ENCODE measurements at places on chromosomes 7 and 10.

DNA sequence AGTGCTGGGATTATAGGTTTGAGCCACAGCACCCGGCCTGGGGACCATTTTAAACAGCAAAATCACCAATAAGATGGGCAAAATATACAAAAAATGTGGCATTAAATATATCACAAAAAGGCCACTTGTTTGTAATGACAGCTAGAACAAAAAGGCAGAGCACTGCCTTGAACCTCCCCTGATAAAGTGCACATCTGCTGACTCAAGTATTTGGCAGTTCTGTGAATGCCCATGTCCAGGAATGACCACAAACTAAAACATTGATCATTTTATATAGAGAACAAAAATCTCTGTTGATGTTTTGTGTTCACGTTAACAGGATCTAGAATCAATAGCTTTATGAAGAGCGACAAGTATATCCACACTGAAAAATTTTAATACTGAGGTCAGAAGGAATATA, 21.5 kb downstream of the HERC4 start:
- no peak for DNase-seq

- no peak for DNase-seq
These were observed 133.1 kb downstream of the SNX13 start for GRCh38 chr7:17807242-17807641.

DNA sequence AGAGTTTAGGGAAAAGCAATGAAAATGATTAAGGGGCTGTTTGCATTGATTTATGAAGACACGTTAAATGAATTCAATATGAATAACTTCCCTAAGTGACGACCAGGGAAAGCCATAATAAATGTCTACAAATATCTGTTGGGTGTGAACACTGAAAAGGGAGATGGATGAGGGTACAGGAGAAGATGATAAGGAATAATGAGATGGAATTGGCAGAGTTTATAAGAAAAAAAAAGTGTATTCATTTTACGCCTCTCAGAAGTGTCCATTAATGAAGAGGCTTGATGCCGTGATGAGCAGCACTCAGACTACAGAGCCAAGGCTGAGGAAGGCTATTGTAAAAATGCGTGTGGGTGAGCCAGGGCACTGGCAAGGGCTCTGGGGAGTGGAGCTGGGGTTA, 346.7 kb upstream of the AKR1E2 start:
- no peak for DNase-seq

GRCh38 chr7:91814189-91814588, 66.3 kb downstream of the MTERF1 start:
- DNase-seq: no peak

DNA sequence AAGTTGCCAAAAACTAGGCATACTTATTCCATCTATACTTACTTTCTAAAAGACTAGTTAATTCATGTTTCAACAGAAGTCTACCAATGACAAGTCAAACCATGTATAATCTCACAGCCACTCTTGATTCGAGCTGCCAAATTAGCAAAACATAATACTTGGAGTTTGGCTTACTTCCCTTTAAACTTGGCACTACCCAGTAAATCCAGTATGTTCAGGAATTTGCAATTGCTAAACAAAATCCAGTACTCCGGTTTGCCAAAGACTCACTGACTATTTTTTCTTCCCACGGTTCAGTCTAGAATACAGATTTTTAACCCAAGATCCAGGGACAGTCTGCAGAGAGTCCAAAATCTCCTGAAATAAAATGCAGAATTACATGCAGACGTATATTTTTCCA, 4.6 kb downstream of the OAT start:
- no peak for DNase-seq

DNA sequence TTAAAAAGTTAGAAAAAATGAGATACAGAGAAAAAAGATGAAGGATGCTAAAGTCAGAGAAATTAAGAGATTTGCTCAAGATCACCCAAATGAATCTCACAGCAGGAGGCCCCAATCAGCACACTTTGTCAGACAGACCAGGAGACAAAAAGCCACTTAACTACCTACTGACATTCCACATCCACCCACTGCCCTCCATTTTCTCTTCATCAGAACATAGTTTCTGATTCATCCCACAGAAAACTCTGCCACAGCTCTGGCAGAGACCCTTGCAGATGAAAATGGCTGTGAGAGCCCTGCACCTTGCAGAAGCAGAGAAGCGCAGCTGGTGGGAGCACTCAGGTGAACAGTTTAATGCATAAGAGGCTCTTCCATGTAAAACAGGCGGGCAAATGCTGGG, 26.6 kb downstream of the DGKI start:
- no peak for DNase-seq

GRCh38 chr7:132394283-132395198, 181.7 kb downstream of the PLXNA4 start:
- no peak for DNase-seq

DNA sequence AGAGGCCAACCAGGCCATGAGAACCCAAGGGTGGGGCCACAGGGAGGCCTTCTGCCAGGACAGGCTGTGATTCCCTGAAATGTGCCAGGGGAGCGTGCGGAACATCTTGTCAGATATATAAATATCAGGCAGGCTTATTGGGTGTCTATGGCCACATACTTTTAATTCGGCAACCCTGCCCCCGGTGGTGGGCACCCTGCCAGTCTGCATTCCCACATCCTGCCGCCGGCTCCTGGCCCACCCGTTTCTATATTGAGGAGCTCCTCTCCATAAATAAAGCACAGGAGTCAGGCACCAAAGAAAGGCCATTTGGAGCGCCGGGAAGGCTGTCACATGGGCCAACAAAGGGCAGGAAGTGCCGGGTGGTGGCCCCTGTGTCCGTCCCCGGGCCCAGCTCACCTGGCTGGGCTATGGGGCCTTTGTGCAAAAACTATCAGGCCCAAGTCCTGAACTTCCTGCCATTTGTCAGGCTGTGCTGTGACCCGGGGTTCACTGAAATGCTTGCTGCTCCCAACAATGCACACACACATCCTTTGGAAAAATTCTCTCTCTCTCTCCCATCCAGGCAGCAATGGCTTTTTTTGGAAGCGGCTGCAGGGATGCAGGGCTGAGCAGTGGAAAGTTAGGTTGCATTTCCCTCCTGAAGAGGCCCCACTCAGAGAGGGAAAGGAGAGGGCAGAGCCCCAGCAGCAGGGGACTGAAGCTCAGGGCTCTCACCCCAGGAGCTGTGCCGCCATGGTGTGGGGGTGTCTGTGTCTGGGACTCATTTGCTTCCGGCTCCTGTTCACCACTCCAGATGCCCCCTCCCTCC, 25.0 kb upstream of the PODXL start:
- no peak for DNase-seq

- DNase-seq: no peak
These were observed 37.6 kb downstream of the WBP1L start for GRCh38 chr10:102781090-102781920.

- DNase-seq: no peak
These were observed 168.8 kb upstream of the POT1 start for GRCh38 chr7:125098377-125098970.

DNA sequence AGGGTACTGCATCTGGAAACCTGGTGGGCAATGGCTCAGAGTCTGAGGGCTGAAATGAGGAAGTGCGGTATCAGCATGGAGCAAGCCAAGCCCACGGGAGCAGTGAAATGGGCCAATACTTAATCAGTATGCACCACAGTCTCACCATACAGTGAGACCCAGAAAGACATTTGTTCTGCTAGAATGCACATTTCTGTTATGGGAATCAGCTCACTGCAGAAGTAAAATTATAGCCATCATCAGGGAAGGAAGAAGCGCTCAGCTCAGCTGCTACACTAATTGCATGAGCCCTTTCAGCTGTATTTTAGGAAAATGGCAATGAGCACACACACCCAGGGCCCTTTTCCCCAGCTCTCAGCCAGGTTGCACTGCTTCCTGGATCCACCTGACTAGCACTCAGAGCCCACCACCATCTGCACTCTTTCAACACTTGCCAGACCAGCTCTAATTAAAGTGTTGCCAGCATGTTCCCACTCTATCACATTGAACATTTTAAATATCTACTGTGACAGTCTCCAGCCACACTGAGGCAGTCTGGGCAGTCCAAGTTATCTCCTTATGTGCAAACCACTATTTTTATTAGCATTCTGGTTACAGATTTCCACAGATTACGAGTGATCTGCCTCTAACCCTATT, 44.2 kb upstream of the PIK3AP1 start:
- DNase-seq: no peak

DNA sequence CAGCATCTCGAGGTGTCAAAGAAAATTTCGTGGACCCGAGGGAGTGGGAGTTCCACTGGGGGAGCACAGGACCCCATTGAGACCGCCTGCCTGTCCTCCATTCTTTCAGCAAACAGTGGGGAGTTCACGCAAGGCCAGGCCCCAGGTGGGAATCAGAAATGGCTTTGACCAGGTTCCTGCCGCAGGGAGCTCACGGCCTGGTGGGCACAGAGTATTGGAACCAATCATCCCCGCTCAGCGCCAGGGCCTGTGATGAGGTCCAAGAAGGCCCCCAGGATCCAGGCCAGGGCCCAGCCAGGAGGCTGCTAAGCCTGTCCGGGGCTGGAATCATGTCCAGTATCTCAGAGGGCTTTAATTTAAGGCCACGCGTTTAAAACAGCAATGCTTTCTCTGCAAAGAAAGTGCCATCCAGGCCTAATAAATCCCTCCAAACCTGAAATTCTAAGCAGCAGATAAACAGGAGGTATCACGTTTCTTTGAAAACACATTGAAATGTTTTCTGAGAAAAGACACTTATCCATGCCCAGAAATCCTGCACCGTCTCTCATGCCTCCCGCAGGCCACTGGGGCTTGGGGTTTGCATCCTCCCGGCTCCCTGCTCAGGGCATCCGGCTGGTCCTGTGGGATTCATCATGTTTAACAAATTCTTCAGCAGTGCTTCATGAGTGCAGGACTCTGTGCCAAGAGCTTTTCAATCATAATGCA, 125.7 kb downstream of the OAT start:
- no peak for DNase-seq

DNA sequence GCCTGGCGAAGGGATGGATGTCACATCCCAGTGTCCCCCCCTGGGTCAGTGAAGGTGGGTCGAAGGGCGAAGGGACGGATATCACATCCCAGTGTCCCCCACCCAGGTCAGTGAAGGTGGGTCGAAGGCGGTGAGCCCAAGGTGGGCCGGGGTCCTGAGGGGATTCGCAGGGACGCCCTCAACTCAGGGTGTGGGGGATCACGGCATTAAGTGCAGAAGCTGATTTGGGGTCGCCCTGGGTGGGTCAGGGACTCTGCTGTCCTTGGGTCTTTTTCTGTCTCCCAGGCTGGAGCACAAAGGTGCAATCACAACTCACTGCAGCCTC, 21.9 kb downstream of the ADAP1 start:
- no peak for DNase-seq

GRCh38 chr10:71343392-71343773, 24.3 kb downstream of the SLC29A3 start:
- DNase-seq: no peak

- no peak for DNase-seq
These were observed 344.1 kb upstream of the PRKCQ start for GRCh38 chr10:6924166-6924565.

GRCh38 chr10:131898713-131899112, 2.1 kb upstream of the PPP2R2D start:
- no peak for DNase-seq

GRCh38 chr7:92634924-92635519, 44.8 kb upstream of the FAM133B start:
- no peak for DNase-seq

DNA sequence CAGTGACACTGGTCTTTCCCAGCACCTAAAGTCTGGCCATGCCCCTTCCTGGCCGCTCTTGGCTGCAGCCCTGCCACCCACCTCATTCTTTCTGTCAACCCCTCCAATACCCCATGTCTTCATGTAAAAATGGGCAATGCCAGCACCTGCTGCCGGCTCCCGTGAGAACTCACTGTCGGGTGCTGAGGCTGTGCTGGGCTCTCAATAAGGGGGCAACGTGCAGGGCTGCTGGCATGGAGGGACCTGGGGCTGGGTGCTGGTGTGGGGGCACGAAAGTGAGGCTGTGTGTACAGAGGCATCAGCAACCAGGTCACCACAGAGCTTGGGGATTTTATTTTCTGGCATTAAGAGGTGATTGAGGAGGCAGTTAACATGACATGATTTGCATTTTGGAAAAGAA, 65.3 kb downstream of the ALOX5 start:
- DNase-seq: no peak

- no peak for DNase-seq
These were observed 8.1 kb downstream of the FAM171A1 start for GRCh38 chr10:15363031-15363430.

DNA sequence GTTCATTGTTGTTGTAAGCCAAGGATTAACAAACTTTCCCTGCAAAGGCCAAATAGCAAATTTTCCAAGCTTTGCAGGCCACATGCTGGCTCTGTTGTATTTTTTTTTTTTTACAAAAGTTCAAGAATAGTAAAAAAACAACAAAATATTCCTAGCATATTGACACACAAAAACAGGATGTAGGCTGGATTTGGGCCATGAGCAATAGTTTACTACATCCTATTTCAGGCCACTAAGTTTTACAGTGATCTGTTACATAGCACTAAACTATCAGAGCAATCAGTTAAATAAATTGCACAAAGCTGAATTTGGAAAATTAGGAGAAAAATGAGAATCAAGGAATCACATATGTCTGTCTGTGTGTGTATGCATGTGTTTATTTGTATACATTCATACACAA, 491.8 kb upstream of the GHITM start:
- DNase-seq: no peak

DNA sequence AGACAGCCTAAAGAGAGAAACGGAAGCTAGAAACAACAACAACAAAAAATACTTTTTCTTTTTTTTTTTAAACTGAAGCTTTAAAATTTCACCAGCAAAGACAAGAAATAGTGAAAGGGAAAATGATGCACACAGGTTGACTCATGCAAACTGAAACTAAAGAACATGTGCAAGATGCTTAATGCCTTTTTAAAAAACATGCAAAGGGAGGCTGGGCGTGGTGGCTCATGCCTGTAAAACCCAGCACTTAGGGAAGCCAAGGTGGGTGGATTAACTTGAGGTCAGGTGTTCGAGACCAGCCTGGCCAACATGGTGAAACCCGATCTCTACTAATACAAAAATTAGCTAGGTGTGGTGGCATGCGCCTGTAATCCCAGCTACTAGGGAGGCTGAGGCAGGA, 15.1 kb upstream of the CUBN start:
- DNase-seq: no peak

GRCh38 chr7:32257621-32258020, 187.4 kb upstream of the PDE1C start:
- no peak for DNase-seq

DNA sequence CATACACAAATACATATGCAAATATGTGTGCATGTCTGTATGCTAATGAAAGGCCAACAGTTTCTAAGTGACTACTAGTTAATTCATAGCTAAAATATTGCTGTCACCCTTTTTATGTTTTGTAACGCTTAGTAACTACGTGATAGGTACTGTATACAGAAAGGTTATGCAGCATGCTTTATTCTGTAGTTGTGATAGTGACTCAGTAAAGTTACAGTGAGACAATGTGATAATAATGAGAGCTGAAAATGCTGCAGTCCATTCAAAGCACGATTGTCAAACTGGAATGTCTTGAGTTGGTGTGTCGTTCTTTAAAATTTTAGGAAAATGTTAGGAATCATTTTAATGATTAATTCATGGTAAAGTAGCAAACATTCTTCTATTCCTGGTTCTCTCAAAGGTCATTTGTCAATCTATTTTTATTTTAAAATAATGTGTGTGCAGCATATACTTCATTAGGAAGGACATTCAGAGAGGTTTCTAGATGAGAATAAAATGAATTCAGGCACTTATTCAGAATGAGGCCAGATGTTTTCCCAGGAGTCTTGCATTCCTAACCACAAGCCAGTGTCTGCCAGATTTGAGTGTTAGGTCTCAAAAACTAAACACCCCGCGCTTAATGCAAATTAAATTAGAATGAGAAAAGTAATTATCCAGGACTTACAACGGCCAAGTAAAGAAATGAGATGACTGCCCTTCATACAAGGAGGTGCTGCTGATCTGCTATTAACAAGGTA, 408.8 kb upstream of the FZD8 start:
- no peak for DNase-seq

- DNase-seq: no peak
These were observed 50.4 kb downstream of the CFAP46 start for GRCh38 chr10:132892004-132892403.

Data from stimulated activated CD4-positive, alpha-beta T cell treated with anti-CD3 and anti-CD28 coated beads, TNF-alpha, amount 100 ng/mL, for 1 hour (primary cell).